Sigmoid colon (tissue), 7 donors: ENCODE measurements at places on chromosomes 6 and 20. TPM values are rescaled to one million over a fixed set of nuclear protein-coding genes. Genes with fewer than 3 reads are reported as not detected.

ULBP3 gene
- not detected for total RNA-seq

HLA-DOA gene
- 1.5 TPM for total RNA-seq

DNA sequence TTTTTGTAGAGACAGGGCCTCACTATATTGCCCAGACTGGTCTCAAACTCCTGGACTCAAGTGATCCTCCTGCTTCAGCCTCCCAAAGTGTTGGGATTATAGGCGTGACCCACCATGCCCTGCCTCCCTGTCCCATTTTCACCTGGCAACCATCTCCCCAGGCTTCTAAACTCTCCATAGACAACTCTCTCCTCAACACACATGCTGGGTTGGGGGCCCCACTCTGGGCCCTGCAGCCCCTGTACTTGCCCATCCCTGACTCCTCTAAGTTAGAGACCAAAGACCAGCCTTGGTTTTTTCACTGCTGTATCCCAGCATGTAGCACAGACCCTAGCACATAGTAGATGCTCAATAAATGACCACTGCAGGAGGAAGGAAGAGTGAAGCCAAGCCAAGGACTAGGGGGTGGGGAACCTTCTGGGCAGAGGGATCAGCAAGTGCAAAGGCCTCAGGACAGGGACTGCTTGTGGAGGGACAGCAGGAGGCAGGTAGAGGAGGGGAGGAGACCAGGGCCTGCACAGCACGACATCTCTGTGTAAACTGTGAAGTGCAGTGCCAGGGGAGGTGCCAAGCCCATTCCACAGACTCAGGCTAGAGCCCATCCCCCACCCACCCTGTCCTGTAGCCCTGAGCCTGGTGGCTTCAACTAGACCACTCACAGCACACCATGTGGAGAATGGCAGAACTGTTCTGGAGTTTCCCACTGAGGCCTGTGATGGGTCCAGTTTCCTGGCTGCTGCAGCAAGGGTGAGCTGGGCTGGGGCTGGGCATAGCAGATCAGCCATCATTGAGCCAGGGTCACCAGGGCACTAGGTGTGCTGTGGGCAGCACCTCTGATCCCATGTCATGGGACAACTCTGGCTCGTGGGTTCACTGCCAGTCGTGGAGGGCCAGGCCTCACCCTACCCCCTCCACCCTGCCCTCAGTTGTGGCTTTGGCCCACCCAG is 3.4 kb upstream of the SRC start:
- no peak overlapping the region for H3K4me3 ChIP-seq
- no peak for DNase-seq
- peaks cover 18% of the 10 kb centered on the region for H3K4me1 ChIP-seq
- no peak overlapping the region for H3K27ac ChIP-seq
- H3K27me3 ChIP-seq: no peaks in the 10 kb centered on the region
- H3K36me3 ChIP-seq: no peaks in the 10 kb centered on the region

MYLK4 gene
- 1.1 TPM for total RNA-seq

- H3K36me3 ChIP-seq: no peaks in the 10 kb centered on the region
- no peaks in the 10 kb centered on the region for H3K4me1 ChIP-seq
- no peaks in the 10 kb centered on the region for H3K27me3 ChIP-seq
- no peak for DNase-seq
- no peak overlapping the region for H3K27ac ChIP-seq
These were observed 282.4 kb upstream of the HSF2 start for GRCh38 chr6:122116835-122117627.

DNA sequence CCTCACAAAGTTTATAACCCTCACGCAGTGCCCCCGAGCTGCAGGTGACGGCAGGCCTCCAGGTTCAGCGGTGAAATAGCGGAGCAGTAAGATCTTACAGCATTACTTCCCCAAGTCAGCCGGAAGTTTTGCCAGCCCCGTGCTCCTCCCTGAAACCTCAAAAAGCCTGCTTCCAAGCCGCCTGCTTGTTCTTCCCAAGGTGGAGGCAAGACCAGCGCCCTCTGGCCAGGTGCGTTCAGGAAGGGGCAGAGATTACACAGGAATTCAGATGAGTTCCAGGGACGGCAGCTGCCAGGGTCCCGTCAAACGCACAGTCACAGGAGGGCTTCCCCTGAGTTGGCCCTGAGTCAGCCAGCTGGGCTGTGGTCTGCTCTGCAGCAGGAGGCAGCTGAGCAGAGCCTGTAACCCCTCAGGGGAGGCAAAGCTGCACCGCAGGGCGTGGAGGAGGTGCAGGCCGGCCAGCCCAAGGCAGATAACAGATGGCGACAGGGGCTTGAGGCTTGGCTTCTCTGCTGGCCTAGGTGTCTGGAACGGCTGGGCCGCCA is 124.1 kb upstream of the RPS6KA2 start:
- H3K27me3 ChIP-seq: no peaks in the 10 kb centered on the region
- H3K27ac ChIP-seq: no peak overlapping the region
- no peaks in the 10 kb centered on the region for H3K36me3 ChIP-seq
- no peak for DNase-seq
- no peak overlapping the region for H3K4me3 ChIP-seq

BMP2 gene
- 2.9 TPM for total RNA-seq

FGD2 gene
- total RNA-seq: 20.1 TPM

EEF1A2 gene
- 4.6 TPM for total RNA-seq

- H3K4me1 ChIP-seq: no peaks in the 10 kb centered on the region
- no peaks in the 10 kb centered on the region for H3K27me3 ChIP-seq
- no peak overlapping the region for H3K27ac ChIP-seq
- H3K36me3 ChIP-seq: peaks cover 11% of the 10 kb centered on the region
These were observed 38.4 kb downstream of the KIF3B start for GRCh38 chr20:32315891-32316290.

DNA sequence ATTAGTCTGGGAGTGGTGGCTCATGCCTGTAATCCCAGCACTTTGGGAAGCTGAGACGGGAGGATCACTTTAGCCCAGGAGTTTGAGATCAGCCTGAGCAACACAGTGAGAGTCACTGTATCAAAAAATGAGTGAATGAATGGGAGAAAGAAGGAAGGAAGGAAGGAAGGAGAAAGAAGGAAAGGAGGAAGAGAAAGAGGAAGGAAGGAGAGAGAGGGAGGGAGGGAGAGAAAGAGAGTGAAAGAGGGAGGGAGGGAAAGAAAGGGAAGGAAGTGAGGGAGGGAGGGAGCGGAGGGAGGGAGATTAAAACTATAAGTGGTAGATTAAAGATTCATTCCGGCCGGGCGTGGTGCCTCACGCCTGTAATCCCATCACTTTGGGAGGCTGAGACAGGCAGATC is 28.9 kb upstream of the RREB1 start:
- H3K4me3 ChIP-seq: no peak overlapping the region
- H3K27ac ChIP-seq: no peak overlapping the region
- no peak for DNase-seq
- no peaks in the 10 kb centered on the region for H3K36me3 ChIP-seq
- no peaks in the 10 kb centered on the region for H3K27me3 ChIP-seq
- no peaks in the 10 kb centered on the region for H3K4me1 ChIP-seq

SLC32A1 gene
- not detected for total RNA-seq

DNA sequence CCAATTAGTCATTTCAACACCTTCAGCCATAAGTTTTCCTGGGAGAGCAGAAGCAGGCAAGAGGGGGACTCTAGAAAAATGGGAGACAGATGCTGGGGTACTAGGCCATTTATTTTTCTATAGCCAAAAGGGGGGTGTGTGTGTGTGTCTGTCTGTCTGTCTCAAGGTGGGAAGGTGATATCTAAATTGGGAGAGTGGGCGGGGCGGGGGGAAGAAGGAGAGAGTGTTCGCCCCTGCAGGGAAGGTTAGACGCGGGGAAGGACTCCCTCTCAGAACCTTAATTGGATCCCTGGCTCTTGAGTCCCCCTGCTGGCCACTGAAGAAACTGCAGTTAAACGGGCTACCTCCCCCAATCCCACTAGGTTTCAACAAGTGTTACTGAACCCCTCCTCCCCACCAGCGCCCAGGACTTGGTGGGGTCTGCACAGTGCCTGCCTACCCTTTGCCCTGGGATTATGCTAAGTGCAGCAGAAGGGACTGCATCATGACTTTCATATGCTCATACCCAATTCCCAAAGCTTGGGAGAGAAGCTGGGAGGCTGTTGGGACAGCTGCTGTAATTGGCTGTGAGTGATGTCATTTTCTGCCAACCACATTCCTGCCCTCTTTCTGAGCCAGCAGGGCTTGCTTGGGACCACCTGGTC is 45.8 kb downstream of the FOXP4 start:
- no peak overlapping the region for H3K27ac ChIP-seq
- no peak overlapping the region for H3K4me3 ChIP-seq
- H3K4me1 ChIP-seq: no peaks in the 10 kb centered on the region
- no peaks in the 10 kb centered on the region for H3K27me3 ChIP-seq
- H3K36me3 ChIP-seq: peaks cover 5% of the 10 kb centered on the region

DNA sequence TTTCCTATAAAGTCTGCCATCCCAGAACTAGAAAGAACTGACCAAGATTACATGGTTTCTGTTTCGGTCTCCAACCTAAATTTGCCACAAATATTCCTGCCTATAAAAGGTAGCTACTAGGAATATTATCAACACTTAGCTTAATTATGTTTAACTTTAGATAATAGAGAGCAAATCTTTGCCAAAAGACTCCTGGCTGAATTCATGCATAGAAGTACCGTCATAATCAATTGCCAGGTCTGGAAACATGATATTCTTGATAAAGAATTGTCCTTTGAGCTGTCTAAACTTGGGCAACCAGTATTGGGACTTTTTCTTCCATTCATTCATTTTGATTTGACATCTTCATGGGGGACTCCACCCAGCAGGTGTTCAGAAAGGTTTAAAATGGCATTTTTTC is 22.4 kb downstream of the CALHM6 start:
- no peak overlapping the region for H3K27ac ChIP-seq
- no peak overlapping the region for H3K4me3 ChIP-seq
- no peaks in the 10 kb centered on the region for H3K27me3 ChIP-seq
- H3K4me1 ChIP-seq: no peaks in the 10 kb centered on the region
- no peak for DNase-seq

NRSN1 gene
- 1.7 TPM for total RNA-seq

DNA sequence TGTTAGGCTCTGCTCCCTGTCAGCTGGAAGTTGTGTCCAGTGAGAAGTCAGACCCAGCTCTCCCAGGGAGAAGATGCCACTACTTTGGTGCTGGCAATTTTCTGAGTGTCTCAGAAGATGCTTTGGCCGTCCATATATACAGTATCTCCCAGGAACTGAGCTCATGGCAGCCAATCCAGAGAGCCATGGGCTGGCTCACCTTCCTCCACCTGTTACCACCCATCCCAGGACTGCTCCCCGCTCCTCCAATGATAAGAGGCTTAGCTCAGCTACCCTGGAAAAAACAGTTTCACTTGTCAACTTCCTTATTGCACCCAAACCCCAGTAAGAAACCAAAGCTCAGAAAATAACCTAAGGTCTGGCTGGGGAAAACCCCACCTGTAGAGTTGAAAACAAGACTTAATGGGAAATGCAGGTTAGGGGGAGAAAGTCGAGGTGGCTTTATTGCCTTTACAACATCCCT is at the start of gene BNIP5:
BNIP5 (minus strand) TSS at position 110 of the 463 bp plus-strand sequence. CDS start 6,198 bp downstream, outside the sequence.
- DNase-seq: no peak
- H3K27ac ChIP-seq: no peak within 1 kb of the TSS
- H3K36me3 ChIP-seq: no peaks in the 10 kb centered on the region
- H3K27me3 ChIP-seq: no peaks in the 10 kb centered on the region
- H3K4me1 ChIP-seq: peaks cover 9% of the 10 kb centered on the region

GRCh38 chr6:43772681-43773049 is 2.7 kb downstream of the VEGFA start:
- H3K4me3 ChIP-seq: peak overlapping the region; percentile 55
- H3K36me3 ChIP-seq: peaks cover 5% of the 10 kb centered on the region
- H3K27me3 ChIP-seq: no peaks in the 10 kb centered on the region
- peak overlapping the region; percentile 99 for H3K27ac ChIP-seq
- DNase-seq: peak; percentile 64

DNA sequence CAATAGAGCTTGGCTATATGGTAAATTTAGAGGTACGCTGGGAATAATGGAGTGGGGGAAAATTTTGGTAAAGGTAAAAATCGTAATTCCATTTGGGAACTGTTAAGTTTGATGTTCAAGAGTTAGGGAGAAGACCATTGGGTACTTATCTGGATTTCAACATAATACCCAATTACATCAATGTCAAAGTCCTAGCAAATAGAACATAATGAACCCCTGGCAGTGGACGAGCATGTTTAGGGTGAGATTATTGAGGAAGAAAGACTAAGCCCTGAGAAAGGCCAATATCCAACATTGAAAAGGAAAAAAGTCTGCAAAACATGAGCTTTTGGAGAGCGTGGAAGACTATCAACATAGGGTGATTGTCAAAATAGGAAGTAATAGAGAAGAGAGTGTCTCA is 106.6 kb downstream of the TSHZ2 start:
- no peak overlapping the region for H3K4me3 ChIP-seq
- H3K4me1 ChIP-seq: no peaks in the 10 kb centered on the region
- DNase-seq: no peak
- no peaks in the 10 kb centered on the region for H3K27me3 ChIP-seq
- peak overlapping the region; percentile 33 for H3K27ac ChIP-seq

GRCh38 chr6:130967502-130968445 is 95.3 kb downstream of the EPB41L2 start:
- H3K4me3 ChIP-seq: no peak overlapping the region
- H3K36me3 ChIP-seq: no peaks in the 10 kb centered on the region
- no peak for DNase-seq
- H3K27ac ChIP-seq: peak overlapping the region; percentile 33
- H3K27me3 ChIP-seq: no peaks in the 10 kb centered on the region
- H3K4me1 ChIP-seq: peaks cover 36% of the 10 kb centered on the region

DBNDD2 gene
- 102 TPM for total RNA-seq

DNA sequence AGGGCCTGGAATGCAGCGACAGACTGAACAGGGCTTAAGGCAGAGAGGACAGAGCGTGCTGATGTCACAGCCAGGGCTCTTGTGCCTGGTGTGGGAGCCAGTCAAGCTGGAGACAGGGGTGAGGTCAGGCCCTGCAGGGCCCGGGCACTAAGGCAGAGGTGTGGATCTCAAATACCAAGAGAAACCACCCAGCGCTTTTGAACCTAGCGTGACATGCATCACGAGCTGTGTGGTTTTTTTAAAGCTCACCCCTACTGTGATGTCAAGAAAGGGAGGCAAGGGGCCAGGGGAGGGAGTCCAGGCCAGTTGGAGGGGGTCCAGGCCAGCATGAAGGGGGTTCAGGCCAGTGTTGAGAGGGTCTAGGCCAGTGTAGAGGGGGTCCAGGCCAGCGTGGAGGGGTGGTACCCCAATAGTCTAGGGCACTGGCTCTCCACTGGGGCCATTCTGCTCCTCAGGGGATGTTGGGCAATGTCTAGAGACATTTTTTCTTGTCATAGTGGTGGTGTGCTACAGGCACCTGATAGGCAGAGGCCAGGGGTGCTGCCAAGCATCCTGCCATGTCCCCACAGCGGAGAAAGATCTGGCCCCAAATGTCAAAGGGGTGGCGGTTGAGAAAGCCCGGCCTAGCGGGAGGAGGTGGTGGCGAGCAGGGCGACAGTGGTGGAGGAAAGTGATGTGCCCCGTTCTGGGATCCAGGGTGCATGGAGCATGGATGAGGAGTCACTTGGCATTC is 42.6 kb downstream of the RBM38 start:
- H3K36me3 ChIP-seq: no peaks in the 10 kb centered on the region
- no peaks in the 10 kb centered on the region for H3K27me3 ChIP-seq
- peak overlapping the region; percentile 36 for H3K27ac ChIP-seq
- no peak overlapping the region for H3K4me3 ChIP-seq

ZFAND3 gene
- 39.0 TPM for total RNA-seq

DNA sequence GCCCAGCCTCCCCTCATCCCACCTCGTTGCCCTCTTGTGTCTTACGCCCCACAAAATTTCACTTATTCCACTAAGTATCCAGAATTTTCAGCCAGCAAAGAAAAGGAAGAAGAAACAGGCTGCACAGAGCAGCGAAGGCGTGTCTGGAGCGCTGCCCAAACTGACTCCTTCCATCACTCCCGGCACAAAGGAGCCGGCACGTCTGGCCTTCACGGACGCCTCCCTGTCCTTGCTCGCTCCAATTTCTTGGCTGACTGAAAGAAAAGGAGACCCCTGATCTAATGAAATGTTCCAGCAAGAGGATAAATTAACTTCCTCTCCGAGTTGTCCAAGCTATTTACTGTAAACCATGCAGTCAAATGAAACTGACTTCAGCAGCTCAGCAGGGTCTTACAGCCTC is 152.3 kb upstream of the CDH4 start:
- H3K27me3 ChIP-seq: no peaks in the 10 kb centered on the region
- no peaks in the 10 kb centered on the region for H3K36me3 ChIP-seq
- DNase-seq: peak; percentile 20
- no peak overlapping the region for H3K27ac ChIP-seq
